ENCODE measurements at places on chromosomes 2 and 18. TPM values are rescaled to one million over a fixed set of nuclear protein-coding genes. Genes with fewer than 3 reads are reported as not detected.

DNA sequence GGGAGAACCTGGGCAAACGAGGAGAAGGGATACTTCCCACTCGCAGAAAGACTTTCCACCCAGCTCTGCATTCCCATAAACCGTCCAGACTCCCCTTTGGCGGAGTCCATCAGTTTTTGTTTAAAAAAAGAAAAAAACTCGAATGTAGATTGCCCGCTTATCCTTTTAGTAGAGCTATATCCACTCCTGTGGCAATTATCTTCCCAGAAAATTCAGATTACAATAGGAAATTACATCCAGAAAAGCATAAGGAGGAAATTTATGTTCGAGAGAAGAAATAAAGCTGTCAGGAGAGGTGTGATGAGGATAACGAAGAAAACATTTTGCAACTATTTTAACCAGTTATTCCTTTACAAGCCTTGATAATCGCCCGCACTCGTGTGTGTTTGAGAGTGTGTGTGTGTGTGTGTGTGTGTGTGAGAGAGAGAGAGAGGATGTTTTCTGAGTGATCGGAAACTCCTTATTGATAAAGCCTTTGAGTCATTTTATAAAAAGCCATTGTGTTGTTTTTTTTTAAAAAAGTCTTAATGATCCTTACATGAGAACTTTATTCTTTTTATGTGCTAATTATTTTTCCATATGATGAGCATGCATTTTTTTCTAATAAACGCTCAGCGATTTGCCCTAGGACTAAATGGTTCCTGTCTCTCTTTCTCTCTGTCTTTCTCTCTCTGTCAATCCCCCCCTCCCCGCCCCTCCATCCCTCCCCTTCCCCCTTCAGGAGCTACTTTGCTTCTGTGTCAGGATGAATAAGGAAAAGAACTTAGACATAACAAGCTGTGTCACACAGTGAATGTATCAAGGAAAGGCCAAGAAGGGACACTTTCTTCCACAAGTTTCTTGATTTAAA is 1.1 kb upstream of the PPP3R1 start:
- peaks cover 52% of the 10 kb centered on the region for H3K4me1 ChIP-seq
- DNase-seq, result no peak
- no peaks in the 10 kb centered on the region for H3K27me3 ChIP-seq
- peak overlapping the region; percentile 97 for H3K4me3 ChIP-seq

GRCh38 chr2:134246154-134246874 is 7.6 kb upstream of the MGAT5 start:
- H3K4me3 ChIP-seq, result peak overlapping the region; percentile 46
- peaks cover 90% of the 10 kb centered on the region for H3K4me1 ChIP-seq
- peak overlapping the region; percentile 52 for H3K27ac ChIP-seq
- no peaks in the 10 kb centered on the region for H3K36me3 ChIP-seq
- no peaks in the 10 kb centered on the region for H3K27me3 ChIP-seq

Gene RALB
- total RNA-seq, result 12.3 TPM

- H3K27me3 ChIP-seq, result peaks cover 20% of the 10 kb centered on the region
- no peaks in the 10 kb centered on the region for H3K36me3 ChIP-seq
- H3K4me1 ChIP-seq, result peaks cover 36% of the 10 kb centered on the region
- no peak for DNase-seq
Observed at GRCh38 chr18:48454261-48454757, 45.1 kb upstream of the ZBTB7C start.

Gene NTSR2
- not detected for total RNA-seq

- H3K36me3 ChIP-seq, result no peaks in the 10 kb centered on the region
- peak; percentile 30 for DNase-seq
- H3K4me3 ChIP-seq, result peak overlapping the region; percentile 68
- no peaks in the 10 kb centered on the region for H3K27me3 ChIP-seq
- peak overlapping the region; percentile 93 for H3K27ac ChIP-seq
- H3K4me1 ChIP-seq, result peaks cover 80% of the 10 kb centered on the region
Observed at GRCh38 chr2:233991196-233991595, 59.3 kb upstream of the SPP2 start.

- DNase-seq, result no peak
- H3K27ac ChIP-seq, result no peak overlapping the region
- no peaks in the 10 kb centered on the region for H3K4me1 ChIP-seq
- H3K27me3 ChIP-seq, result no peaks in the 10 kb centered on the region
- no peak overlapping the region for H3K4me3 ChIP-seq
Observed at GRCh38 chr2:81163583-81163982, 859.0 kb upstream of the LRRTM1 start.

Gene SLC39A6
- total RNA-seq, result 22.4 TPM

- no peak overlapping the region for H3K27ac ChIP-seq
- no peak overlapping the region for H3K4me3 ChIP-seq
- H3K27me3 ChIP-seq, result no peaks in the 10 kb centered on the region
- no peaks in the 10 kb centered on the region for H3K4me1 ChIP-seq
- no peaks in the 10 kb centered on the region for H3K36me3 ChIP-seq
Observed at GRCh38 chr2:44470151-44470550, 108.4 kb downstream of the CAMKMT start.

DNA sequence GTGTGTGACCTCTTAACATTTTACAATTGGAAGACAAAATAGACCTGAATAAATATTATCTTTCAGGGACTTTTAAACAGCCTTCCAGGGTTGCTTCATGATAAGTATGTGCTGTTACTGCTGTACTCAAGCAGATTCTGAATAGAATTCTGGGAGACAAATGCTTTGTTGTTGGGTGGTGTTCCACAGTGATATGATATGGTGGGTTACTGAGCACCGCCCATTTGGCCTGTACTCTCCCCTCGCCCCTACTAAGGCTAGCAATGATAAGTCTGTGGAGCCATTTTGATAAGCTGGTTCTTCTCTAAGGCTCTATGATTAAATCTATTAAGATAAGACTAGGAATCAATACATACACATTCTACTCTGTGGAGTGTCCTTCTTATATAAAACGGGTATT is 89.8 kb upstream of the ITGA4 start:
- no peaks in the 10 kb centered on the region for H3K27me3 ChIP-seq
- no peak for DNase-seq
- peaks cover 20% of the 10 kb centered on the region for H3K36me3 ChIP-seq
- peaks cover 26% of the 10 kb centered on the region for H3K4me1 ChIP-seq
- no peak overlapping the region for H3K27ac ChIP-seq
- no peak overlapping the region for H3K4me3 ChIP-seq

Gene GALNT3
- total RNA-seq, result 2.0 TPM

Gene ASB18
- total RNA-seq, result not detected

GRCh38 chr2:240195316-240195861 is 54.9 kb upstream of the OTOS start:
- DNase-seq, result no peak
- no peak overlapping the region for H3K27ac ChIP-seq
- peaks cover 52% of the 10 kb centered on the region for H3K27me3 ChIP-seq
- no peak overlapping the region for H3K4me3 ChIP-seq

- no peaks in the 10 kb centered on the region for H3K36me3 ChIP-seq
- no peak overlapping the region for H3K4me3 ChIP-seq
- no peak overlapping the region for H3K27ac ChIP-seq
- H3K27me3 ChIP-seq, result peaks cover 1% of the 10 kb centered on the region
Observed at GRCh38 chr2:106537047-106537446, 49.9 kb downstream of the CD8B2 start.

DNA sequence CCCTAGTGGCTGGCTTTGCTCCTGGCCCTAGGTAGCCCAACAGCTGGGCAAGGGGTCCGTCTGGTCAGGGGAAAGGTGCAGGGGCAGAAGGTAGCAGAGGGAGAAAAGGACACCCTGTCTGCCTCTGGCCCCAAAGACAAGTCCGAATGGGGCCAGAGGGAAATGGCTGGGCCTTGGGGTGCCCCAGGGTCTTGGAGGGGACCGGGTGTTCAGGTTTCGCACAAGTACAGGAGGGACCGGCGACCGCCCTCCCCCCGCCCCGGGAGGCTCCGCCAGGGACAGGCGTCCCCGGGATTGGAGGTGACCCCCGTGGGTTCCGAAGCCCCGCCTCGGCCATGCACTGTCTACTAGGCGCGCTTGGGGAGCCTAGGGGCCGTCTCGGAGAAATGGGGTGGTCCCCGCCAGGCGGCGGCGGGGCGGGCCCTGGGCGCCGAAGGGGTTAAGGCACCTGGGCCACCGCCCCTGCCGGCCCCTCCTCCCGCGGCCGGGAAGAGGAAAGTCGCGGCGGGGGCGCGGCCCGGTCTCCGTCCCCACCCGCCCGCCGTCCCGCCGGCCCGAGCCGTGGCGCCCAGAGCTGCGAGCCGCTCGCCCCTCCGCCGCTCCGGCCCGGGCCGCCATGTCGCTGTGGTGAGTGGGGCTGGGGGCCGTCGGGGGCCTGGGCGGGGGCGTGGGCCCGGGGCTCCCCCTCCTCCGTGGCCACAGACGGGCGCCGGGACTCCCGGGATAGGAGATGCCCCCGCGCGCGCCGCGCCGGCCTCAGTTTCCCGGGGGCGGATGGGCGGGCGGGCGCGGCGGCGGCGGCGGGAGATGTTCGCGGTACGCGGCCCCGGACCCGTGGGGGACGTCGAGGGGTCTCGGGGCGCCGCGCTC is at the start of gene B3GNT7:
TSS of gene B3GNT7 (plus strand) at position 523 of the 870 bp plus-strand sequence. CDS start at position 617, 94 bp downstream.
- H3K4me3 ChIP-seq, result peak within 1 kb of the TSS; percentile 67
- no peak for DNase-seq
- H3K27me3 ChIP-seq, result peaks cover 43% of the 10 kb centered on the region
- no peak within 1 kb of the TSS for H3K27ac ChIP-seq
- H3K4me1 ChIP-seq, result peaks cover 19% of the 10 kb centered on the region

Gene WNT10A
- total RNA-seq, result 1.8 TPM

GRCh38 chr2:24471662-24472061 is 19.4 kb upstream of the NCOA1 start:
- H3K27me3 ChIP-seq, result peaks cover 1% of the 10 kb centered on the region
- no peak for DNase-seq
- H3K27ac ChIP-seq, result no peak overlapping the region
- H3K36me3 ChIP-seq, result no peaks in the 10 kb centered on the region
- H3K4me1 ChIP-seq, result no peaks in the 10 kb centered on the region

Gene ERFE
- total RNA-seq, result not detected

DNA sequence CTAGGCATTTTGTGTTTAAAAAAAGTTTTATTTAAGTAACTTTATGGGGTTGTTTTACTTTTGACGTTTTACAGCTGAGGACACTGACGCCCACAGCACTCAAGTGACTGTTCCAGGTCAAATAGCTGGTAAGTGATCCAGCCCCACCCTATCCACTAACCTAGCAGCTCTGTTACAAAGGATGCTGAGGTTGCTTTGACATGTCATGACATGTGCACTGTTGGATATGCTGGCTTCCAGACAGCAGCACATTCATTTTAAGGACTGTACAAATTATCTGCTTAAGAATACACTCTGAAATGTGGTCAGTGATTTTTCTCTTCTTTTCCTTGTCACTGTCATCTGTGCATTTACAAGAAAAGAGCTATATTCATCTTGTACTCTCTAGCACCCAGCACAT is 417.5 kb downstream of the ZEB2 start:
- H3K27me3 ChIP-seq, result no peaks in the 10 kb centered on the region
- H3K4me3 ChIP-seq, result no peak overlapping the region
- H3K36me3 ChIP-seq, result peaks cover 26% of the 10 kb centered on the region

GRCh38 chr2:191626497-191627151 is 51.3 kb upstream of the NABP1 start:
- no peaks in the 10 kb centered on the region for H3K36me3 ChIP-seq
- H3K27me3 ChIP-seq, result no peaks in the 10 kb centered on the region
- H3K4me3 ChIP-seq, result no peak overlapping the region
- no peak overlapping the region for H3K27ac ChIP-seq
- DNase-seq, result no peak

All from naive thymus-derived CD8-positive, alpha-beta T cell (primary cell).